ENCODE measurements at places on chromosomes 1 and 21. TPM values are rescaled to one million over a fixed set of nuclear protein-coding genes. Genes with fewer than 3 reads are reported as not detected.

- H3K4me1 ChIP-seq, result peaks cover 13% of the 10 kb centered on the region
- DNase-seq, result no peak
- no peak overlapping the region for H3K4me3 ChIP-seq
- H3K27ac ChIP-seq, result no peak overlapping the region
- H3K27me3 ChIP-seq, result no peaks in the 10 kb centered on the region
These were observed 1.6 kb upstream of the APOBEC4 start for GRCh38 chr1:183654706-183655105.

DNA sequence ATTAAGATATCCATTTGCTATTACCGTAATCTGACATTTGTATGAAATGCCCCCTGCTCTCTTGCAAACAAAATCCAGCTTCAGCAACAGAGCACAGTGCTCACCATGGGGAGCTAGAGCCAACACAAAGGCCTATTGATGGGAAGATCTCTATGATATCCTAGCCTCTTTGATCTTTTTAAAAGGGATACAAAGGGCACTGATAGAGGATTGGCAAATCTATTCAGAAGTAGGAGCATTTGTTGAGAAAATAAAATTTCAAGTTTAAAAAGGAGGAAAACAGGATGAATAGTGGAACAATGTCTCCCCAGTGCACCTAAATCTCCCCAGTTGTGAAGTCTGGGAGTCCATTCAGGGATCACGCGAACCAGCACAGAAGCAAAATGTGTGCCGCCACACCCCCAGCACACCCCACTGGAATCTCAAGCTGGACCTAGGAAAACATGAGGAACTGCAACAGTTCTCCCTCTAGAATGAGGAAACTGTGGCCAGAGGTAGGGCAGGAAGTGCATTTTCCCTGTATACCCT lies 32.2 kb downstream of the MRAP start:
- peaks cover 16% of the 10 kb centered on the region for H3K4me1 ChIP-seq
- DNase-seq, result no peak
- no peak overlapping the region for H3K4me3 ChIP-seq
- H3K27ac ChIP-seq, result no peak overlapping the region
- H3K36me3 ChIP-seq, result peaks cover 65% of the 10 kb centered on the region

- H3K27me3 ChIP-seq, result peaks cover 31% of the 10 kb centered on the region
- no peak within 1 kb of the TSS for H3K27ac ChIP-seq
- H3K4me3 ChIP-seq, result no peak within 1 kb of the TSS
- no peaks in the 10 kb centered on the region for H3K36me3 ChIP-seq
- peaks cover 13% of the 10 kb centered on the region for H3K4me1 ChIP-seq
- DNase-seq, result no peak
These were observed at the start of the genes ADORA3 and TMIGD3 for GRCh38 chr1:111503585-111504060. Gene ADORA3, minus strand, starts transcription at chr1:111503633. Its CDS starts 279 bp downstream, at chr1:111503354. Gene TMIGD3, minus strand, starts transcription at chr1:111503633. Its CDS starts 279 bp downstream, at chr1:111503354.

DNA sequence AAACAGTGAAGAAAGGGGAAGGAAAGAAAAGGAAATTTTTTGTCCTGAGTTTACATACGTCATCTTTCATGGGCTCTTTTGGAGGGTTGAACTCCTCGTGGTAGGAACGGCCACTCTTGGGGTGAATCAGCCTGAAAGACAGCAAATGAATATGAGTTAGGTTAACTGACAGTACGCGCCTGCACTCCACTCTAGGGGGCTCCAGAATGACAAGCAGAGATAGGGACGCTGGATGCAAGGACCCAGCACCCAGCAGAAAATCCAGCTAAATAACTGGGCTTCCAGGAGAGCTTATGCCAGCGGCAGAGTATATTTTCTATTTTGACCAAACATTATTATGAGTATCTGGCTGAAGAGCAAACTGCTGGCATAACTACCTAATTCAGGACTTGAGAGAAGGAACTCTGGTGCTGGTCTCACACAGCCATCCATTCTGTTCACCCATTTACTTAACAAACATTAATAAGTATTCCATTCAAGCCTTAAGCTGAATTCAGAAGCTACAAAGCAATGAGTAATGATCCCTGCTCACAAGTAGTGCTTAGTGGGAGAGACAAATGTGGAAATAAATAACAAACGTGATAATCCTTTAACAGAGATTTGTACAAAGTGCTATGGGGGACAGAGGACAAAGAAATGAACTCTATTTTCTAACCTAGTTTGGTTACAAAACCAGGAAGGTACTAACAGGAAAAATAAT lies 22.1 kb downstream of the AK2 start:
- no peak for DNase-seq
- H3K36me3 ChIP-seq, result peaks cover 39% of the 10 kb centered on the region
- H3K4me1 ChIP-seq, result peaks cover 19% of the 10 kb centered on the region
- no peaks in the 10 kb centered on the region for H3K27me3 ChIP-seq

DNA sequence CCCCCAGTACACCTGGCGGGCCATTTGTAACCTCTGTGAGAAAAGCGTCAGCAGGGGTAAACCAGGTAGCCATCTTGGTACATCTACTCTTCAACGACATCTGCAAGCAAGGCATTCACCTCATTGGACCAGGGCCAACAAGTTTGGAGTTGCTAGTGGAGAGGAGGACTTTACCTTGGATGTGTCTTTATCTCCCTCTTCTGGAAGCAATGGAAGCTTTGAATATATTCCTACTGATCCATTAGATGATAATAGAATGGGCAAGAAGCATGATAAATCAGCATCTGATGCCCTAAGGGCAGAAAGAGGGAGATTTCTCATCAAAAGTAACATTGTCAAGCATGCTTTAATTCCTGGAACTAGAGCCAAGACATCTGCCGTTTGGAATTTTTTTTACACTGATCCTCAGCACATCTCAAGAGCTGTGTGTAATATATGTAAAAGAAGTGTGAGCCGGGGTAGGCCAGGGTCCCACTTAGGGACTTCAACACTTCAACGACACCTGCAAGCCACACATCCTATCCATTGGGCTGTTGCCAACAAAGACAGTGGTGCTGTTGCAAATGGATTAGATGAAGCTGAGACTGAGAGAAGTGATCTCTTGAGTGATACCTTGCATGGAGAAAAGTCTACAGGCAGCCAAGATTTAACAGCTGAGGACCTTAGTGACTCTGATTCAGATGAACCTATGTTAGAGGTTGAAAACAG lies 2.7 kb downstream of the ZBED6 start:
- no peak for DNase-seq
- H3K36me3 ChIP-seq, result peaks cover 28% of the 10 kb centered on the region
- H3K4me1 ChIP-seq, result peaks cover 52% of the 10 kb centered on the region
- H3K4me3 ChIP-seq, result peak overlapping the region; percentile 44
- no peak overlapping the region for H3K27ac ChIP-seq
- no peaks in the 10 kb centered on the region for H3K27me3 ChIP-seq

The DDR2 gene
- 173 TPM for total RNA-seq

The FCRL6 gene
- total RNA-seq, result not detected

The RBM11 gene
- not detected for total RNA-seq

All from osteocyte (in vitro differentiated cells).